Activated naive CD8-positive, alpha-beta T cell treated with anti-CD3 and anti-CD28 coated beads for 36 hours (primary cell): ENCODE measurements at places on chromosomes 12 and 14. TPM values are rescaled to one million over a fixed set of nuclear protein-coding genes. Genes with fewer than 3 reads are reported as not detected.

GRCh38 chr12:23525450-23526072 lies 423.9 kb downstream of the SOX5 start:
- DNase-seq: no peak

GRCh38 chr12:29818916-29819623 lies 35.3 kb upstream of the TMTC1 start:
- DNase-seq: no peak

GRCh38 chr12:104063712-104064030 lies 660 bp upstream of the HCFC2 start:
- DNase-seq: no peak

GRCh38 chr12:115204957-115205754 lies 521.2 kb upstream of the TBX3 start:
- DNase-seq: no peak

GRCh38 chr14:102777711-102778337 lies 575 bp downstream of the TRAF3 start:
- peak; percentile 42 for DNase-seq

DNA sequence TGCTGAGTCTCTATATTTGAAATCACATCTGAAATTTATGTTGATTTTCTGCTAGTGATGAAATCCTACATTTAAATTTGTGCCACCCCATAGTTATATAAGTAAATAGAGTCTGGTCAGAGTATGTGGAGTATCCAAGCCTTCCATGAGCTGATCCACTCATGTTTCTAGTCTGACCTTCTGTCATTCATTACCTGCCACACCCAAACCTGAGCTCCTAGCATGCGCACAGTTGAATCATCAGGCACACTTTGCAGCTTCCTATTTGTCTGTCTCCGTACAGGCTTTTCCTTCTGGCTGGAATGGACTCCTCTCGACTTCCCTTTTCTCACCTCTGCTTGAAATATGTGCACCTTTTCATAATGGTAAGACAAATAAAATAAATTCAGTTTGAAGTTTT lies 45.3 kb upstream of the LRIG3 start:
- DNase-seq: no peak

GRCh38 chr14:60642270-60643140 lies 6.8 kb downstream of the SIX1 start:
- DNase-seq: no peak

GRCh38 chr14:99938376-99938775 lies 126.8 kb upstream of the EVL start:
- DNase-seq: no peak

DNA sequence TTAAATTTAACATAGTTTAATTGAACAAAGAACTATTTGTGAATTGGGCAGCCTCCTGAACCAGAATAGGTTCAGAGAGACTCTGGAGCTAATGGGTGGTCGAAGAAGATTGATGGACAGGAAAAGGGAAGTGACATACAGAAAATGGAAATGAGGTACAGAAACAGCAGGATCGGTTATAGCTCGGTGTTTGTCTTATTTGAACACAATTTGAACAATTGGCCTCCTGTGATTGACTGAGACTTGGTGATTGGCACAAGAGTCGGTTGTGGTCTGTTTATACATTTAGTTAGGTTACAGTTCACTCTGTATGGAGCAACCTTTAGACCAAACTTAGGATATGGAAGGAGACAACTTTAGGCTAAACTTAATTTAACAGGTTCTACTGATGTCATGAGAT lies 18.4 kb upstream of the CFL2 start:
- DNase-seq: no peak

DNA sequence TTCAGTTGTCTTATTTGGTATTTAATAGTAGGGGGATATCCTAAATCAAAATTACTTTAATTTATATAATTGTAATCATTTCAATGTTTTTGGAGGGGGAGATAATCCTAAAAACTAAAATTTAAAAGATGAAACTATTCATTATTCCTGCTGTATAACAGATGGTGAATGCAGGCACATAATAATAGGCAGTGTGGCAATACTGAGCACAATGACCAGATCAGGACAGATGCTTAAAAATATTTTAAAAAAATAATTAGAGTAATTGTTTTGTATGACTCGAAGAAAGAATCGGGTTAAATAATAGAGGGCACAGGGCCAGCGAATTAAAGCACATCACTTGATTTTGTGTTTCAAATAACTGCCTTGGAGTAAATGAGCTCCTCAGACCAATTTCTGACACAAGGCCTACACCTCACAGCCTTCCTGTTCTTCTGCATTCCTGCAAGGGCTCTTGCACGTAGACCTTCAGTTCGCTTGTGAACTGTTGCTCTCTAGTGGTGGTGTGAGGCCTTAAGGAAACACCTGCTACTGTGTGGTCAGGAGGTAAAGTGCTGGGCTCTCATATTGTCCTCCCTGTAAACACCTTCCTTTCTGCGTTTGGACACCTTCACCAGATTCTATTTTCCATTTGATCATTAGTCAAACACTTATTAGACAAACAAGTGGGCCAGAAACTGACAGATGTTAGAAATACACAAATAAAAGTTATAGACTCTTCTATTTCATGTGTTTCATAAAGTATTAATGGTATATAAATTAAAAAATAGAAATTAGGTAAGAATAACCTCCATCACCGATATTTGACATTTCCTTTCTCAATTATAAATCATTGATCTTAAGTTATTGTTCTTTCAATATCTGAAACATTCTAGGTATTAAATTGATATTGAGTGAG lies 29.3 kb upstream of the KLRF1 start:
- DNase-seq: peak; percentile 60

DNA sequence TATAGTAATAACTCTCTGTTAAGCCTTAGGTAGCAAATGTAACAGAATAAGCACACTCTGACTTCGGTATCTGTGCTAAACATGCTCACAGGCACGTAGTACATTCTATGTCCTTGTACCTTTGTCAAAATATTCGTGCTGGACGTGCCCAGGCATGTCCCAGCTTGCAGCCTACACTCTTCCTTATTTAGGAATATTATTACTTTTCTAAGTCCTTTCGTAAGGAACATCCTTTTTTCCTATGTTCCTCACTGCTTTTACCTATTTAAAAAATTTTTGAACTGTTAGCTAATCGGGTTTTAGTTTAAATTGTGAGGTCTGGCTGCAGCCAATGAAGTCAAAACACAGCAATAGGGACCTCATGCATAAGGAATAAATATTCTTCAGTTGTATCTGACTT lies 24.1 kb upstream of the UBC start:
- no peak for DNase-seq

DNA sequence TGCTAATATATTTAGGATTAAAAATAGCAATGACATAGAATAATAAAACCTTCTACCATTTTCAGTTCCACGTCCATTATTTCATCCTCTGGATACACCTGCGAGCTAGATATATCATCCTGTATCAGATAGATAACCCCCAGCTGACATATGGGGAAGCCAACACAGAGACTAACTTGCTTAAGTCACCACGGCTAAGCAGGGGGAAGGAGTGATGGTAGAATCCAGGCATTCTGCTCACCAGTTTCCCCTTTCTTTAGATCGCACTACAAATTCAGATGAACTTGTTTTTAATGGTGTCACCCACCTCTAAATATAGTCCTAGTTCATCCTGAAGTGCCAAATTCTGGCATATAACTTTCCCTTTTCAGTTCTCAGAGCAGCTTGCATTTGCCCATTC lies 110.1 kb downstream of the TXNDC16 start:
- no peak for DNase-seq

KRT72 gene
- total RNA-seq: not detected

HOXC4 gene
- 1.0 TPM for total RNA-seq

TAS2R13 gene
- total RNA-seq: 0.12 TPM

TMEM19 gene
- 16.2 TPM for total RNA-seq

PSME2 gene
- 558 TPM for total RNA-seq

TAMALIN gene
- total RNA-seq: 9.1 TPM

PRR4 gene
- total RNA-seq: 1.3 TPM

PTPRO gene
- total RNA-seq: 1.4 TPM

MYH6 gene
- total RNA-seq: not detected

LMNTD1 gene
- not detected for total RNA-seq

SRP54 gene
- total RNA-seq: 74.4 TPM
